ENCODE measurements at places on chromosomes 4 and X.

- DNase-seq, result no peak
Measured at GRCh38 chr4:173403051-173403450, 4.1 kb upstream of the SCRG1 start.

DNA sequence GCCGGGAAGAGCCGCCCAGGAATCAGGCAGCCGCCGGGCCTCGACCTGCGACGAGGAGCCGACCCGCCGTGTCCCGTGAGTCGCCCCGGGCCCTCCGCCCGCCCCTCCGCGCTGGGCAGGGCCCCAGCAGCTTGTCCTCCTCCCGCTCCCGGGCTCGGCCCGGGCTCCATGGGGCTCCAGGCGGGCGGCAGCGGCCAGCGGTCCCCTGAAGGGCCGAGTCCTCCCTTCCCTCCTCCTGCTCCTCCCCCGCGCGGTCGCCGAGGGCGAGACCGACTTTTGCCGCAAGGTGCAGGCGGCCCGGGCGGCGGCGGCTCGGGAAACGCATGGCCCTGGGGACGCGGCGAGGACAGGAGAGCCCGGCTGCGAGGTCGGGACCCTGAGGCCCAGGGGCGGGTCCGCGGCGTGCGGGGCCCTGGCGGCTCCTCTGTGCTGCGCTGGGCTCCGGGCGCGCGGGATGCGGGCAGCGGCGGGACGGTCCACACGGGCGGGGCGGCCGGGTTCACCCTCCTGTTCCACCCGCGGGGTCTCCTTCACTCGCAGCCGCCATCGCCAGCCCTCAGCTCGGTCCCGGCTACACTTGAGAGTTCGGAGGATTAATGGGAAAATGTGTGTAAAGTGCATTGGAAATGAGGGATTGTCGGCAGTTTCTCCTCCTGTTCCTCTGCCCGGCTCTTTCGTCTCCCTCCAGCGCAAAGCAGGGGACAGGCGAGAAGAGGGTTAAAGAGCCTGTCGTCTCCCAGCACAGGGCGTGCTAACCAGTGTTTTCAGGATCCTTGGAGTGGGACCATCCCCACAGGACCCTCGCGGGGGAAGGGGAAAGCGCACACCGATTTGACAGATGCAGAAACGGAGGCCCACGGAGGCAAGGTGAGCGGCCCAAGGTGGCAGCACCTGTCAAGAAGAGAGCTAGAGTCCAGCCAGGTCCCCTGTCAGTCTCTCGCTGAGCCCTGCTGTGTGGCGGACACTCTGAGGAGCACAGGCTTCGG, 16.6 kb upstream of the ZNF718 start:
- no peak for DNase-seq

- no peak for DNase-seq
Measured at GRCh38 chrX:72142094-72142793, 10.5 kb upstream of the RTL5 start.

- peak; percentile 31 for DNase-seq
Measured at GRCh38 chrX:118346258-118347094, 570 bp downstream of the WDR44 start.

- DNase-seq, result no peak
Measured at GRCh38 chr4:118749347-118749988, 64.3 kb downstream of the METTL14 start.

DNA sequence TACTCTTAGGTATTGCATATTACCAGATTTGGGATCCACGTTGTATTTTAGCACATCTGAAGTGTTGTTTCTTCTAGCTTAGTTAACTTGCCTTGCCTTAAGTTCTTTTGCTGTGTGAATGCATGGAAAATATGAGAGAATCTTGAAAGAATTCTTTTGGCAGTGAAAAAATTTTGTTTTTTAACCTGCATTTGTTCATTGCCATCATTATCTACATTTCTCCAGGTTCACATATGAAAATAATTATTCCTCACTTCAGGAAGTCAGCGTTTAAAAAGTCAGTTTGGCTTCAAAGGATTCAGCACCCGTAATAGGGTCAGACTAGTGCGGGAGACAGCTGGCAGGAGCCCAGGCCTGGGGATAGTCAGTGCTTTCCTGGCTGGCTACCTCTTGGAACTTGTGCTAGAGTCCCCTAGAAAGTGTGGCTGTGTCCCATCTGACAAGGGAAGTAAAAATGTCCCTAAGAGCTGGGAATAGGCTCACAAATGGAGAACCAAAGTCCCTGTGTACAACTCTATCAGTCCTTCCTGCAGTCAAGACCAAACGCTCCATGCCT, 251.9 kb upstream of the KLF3 start:
- DNase-seq, result no peak

DNA sequence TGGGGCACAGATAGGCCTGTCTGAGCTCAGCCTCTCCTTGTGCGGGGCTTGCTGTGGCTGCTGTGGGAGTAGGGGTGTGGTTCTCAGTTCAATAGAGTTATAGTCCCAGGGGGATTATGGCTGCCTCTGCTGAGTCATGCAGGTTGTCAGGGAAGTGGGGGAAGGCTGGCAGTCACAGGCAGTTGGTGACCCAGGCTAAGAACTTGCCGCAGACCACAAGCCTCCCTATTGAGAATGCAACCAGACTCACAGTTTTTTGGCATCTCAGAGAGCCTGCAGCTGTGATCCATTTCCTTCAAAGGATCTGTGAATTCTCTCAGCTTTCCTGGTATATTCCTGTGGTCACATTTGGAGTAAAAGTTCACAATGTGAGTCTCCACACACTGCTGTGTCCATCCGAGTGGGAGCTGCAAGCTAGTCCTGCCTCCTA, 364.9 kb downstream of the ZNF674 start:
- no peak for DNase-seq

DNA sequence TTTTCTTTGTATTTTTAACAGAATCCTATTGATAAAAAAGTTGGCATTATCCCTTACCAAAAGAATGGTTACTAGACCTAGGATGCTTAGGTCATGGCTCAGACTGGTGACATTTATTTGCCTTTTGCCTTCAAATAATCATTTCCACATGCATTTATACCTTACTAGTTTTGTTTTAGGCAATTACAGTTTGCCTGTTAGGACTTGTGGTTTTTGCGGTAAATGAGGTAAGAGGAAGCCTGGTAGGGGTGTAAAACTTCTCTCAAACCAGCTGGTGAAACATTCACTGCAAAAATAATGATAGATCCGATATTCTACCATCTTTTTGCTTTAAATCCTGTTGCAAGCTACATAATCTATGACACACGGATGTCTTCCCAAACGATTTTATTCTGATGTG, 12.1 kb downstream of the LAMP2 start:
- no peak for DNase-seq

- DNase-seq, result no peak
Measured at GRCh38 chr4:171983935-171984805, 171.0 kb downstream of the GALNTL6 start.

GRCh38 chr4:105433421-105433820, 40.4 kb downstream of the PPA2 start:
- DNase-seq, result no peak

- no peak for DNase-seq
Measured at GRCh38 chrX:117969328-117969727, 147.3 kb downstream of the KLHL13 start.

All from stimulated activated CD8-positive, alpha-beta memory T cell treated with anti-CD3 and anti-CD28 coated beads, Interleukin-2, amount 100 ng/mL, for 48 hours (primary cell).